NCI-H1092 (cell line): ENCODE measurements at places on chromosomes 3 and 15.
A peak's percentile ranks its signal among the peaks of the same experiment; 100 is the strongest.

- no peak for DNase-seq
Measured at GRCh38 chr3:147360051-147360439, 46.3 kb downstream of the ZIC4 start.

DNA sequence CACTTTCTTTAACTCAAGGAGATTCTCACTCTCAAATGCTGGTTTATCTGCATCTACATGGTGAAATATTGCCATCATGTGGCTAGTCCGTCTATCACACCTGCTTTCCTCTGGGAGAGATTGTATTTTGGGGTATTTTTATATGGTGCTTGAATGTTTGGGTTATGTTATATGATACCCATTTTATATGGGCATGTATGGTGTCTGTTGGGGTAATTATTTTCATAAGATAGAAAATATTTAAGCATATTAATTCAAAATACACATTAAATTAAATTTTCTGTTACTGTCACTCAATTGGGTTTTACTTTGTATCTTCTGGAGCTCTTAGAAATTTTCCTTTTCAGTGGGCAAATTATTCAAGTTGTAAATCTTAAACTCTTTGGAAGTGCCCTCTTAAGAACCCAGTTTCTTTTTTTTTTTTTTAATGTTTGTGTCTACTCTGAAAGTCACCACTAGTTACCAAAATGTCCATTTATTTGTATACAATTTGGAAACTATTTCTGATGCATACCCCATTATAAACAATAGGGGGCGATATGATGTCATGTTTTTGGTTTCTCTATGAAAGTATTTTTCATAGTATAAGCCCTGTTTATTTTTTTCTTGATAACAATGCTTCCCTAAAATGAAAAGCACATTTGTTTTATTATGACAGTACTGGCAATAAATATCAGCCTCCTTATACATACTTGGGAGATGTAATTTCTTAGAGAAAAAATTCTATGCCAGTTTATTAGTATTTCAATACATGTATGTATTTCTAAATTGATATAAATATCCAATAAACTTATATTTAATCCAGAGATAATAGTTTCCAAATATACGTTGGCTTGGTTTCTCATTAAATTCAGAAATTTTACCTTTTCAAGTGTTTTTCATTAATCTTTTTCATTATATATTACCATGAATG lies 36.1 kb upstream of the PLSCR5 start:
- peak; percentile 14 for DNase-seq

DNA sequence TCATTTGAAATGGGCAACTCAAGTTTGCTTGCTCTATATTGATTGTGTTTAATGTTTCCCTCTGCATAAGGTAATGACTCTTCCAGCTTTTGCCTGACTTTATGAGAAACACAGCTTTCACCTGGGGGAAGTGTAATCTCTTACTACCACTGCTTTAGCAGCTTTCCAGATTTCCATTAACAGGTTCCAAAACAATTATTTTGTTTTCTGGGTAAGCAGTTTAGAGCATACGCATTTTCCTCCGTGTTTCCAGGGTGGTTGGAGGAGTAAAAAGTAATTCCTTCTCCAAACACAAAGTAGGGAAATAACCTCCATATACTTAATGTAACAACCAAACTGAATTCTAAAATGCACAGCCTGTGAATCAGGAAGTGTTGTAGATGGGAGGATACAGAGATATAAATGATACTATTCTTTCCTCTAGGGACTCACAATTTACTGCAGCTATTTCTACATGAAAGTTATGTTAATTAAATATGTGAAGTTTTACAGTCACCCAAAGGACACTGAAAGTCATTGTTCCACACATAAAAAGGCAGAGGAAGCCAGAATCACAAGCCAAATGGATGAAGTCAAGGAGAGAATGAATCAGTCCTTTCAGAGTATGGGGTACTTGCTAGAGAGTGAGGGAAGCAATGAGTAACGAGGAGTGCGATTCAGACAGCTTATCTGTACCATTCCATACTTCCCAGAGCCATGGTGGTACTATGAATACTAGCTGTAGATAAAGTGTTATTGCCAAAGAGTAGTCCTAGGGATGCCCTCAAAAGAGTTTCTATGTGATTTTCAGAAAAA lies 16.6 kb downstream of the ST3GAL6 start:
- DNase-seq: no peak

GRCh38 chr3:71536376-71536965 lies 47.1 kb downstream of the FOXP1 start:
- DNase-seq: no peak

DNA sequence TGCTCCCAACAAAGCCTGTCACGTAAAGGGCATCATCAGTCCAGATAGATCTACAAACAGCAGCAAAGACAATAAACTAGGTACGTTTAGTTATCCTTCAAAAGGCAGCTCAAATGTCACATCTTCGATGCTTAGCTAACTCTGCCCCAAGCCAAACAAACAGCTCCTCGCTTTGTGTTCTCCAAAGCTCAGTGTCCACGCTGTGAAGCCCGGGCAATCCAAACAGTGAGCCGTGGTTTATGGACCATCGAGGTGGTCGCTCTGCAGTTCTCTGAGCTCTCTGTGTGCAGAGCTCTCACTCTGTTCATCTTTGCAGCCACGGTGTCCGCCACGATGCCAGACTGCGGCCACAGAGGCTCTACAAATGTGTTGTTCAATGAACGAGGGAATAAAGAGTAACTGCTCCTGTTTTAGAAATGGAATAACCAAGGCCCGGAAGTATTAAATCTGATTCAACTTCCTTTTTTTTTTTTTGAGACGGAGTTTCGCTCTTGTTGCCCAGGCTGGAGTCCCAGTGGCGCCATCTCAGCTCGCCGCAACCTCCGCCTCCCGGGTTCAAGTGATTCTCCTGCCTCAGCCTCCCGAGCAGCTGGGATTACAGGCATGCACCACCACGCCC lies 117.2 kb upstream of the FAM174B start:
- no peak for DNase-seq

- DNase-seq: no peak
Measured at GRCh38 chr3:99637368-99638111, 854 bp upstream of the COL8A1 start.

- DNase-seq: peak; percentile 41
Measured at GRCh38 chr15:63348392-63348791, 33.3 kb downstream of the CA12 start.

GRCh38 chr3:59818033-59818918 lies 768.5 kb upstream of the CFAP20DC start:
- DNase-seq: no peak

DNA sequence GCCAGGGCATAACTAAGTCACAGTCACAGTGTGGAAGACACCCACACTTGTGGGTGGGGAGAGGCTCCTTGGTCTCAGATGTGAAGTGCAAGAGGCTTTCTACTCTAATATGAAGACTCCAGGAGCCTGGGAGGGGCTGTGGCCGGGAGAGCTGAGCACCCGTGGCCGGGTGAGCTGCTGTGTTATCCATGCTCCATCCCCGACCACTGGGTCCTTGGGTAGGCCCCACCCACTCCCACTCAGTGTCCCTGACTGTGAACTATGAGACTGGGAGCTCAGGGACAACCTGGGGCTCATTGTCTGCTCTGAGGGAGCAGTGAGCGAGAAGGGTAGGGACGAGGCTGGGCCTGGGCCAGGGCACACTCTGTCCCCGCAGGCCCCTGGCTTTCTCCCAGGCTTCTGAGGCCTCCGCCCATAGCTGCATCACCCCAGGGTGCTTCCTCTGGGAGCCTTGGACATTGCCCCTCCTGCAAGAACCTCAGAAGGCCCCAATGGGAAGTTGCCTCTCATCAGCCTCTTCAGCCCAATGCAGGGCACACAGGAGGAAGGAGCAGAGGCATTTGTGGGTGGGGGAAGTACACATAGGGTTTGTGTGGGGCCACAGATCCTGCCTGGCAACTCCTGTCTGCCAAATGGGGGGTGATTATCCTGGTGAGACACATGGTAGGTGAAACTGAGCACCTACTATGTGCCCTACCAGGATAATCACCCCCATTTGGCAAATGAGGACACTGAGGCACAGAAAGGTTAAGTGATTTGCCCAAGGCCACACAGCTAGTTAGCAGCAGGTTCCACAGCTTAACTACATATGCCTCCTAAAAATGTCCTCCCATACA lies 2.4 kb downstream of the ANPEP start:
- DNase-seq: no peak

- DNase-seq: no peak
Measured at GRCh38 chr15:93500155-93500554, 411.1 kb upstream of the RGMA start.

- DNase-seq: no peak
Measured at GRCh38 chr3:77063423-77063822, 23.5 kb downstream of the ROBO2 start.

- no peak for DNase-seq
Measured at GRCh38 chr3:158395421-158395820, 175.6 kb upstream of the MLF1 start.

DNA sequence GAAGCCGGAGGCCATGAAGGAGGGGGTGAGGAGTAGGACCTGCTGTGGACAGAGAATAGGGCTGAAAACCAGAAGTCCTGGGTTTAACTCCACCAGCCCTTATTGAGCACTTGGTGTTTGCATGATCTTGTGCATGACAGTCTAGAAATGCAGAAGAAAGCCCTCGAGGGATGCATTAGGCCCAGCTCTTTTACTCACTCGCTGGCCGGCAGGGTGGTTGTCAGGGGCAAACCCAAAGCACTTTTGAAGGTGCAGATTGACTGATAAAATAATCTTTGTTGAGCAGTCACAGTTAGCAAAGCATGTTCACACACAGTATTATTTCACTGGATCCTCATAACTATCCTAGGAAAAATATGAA lies 55.3 kb downstream of the CORO2B start:
- no peak for DNase-seq

DNA sequence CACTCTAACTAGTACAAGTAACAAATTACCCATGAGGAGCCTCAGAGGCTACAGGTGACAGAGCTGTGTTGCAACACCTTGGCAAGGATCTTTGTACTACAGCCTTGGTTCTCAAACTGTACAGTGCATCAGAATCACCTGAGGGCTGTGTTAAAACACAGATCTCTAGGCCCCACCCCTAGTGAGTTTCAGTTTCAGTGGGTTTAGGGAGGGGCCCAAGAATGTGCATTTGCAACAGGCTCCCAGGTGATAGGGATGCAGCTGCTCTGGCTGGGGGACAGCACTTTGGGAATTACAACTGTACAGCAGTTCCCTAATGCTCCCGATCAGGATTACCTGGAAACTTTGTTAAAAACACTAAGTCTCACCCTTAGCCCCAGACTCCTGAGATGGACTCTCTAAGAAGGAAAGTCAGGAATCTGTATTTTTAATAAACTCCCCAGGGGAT lies 66.1 kb upstream of the NR2F2 start:
- no peak for DNase-seq

DNA sequence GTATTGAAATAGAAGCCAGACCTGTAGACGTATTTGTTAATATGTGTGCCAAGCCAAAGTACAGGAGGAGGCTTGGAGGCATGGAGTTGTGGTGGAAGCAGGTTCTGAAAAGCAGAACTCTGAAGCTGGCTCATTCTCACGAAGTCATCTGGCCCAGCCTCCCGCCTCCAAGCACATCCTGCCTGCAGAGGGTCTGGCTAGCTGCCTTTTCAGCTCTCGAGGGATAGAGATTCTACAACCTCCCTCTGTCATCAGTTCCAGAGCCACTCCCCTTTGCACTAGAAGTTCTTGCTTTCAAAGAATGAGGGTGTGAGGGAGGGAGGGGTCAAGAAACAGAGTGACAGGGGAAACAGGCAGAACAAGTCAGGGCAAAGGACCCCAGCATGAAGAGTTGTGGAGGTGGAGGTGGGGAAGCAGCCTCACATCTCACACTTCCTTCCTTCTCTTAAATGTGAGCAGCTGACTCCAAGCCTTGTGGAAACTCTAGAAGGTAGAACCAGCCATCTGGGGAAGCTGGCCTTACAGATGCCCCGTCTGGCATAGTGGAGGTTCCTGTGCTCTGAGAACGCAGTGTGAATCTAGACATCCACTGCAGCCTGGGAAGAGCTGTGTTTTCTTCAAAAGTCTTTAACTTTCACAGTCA lies 95.3 kb downstream of the SLC49A4 start:
- DNase-seq: no peak

GRCh38 chr3:5292512-5292911 lies 105.0 kb downstream of the EDEM1 start:
- no peak for DNase-seq

GRCh38 chr3:69081583-69082262 lies 1.6 kb upstream of the UBA3 start:
- DNase-seq: no peak

GRCh38 chr3:57110798-57111197 lies 50.3 kb downstream of the SPATA12 start:
- peak; percentile 51 for DNase-seq

DNA sequence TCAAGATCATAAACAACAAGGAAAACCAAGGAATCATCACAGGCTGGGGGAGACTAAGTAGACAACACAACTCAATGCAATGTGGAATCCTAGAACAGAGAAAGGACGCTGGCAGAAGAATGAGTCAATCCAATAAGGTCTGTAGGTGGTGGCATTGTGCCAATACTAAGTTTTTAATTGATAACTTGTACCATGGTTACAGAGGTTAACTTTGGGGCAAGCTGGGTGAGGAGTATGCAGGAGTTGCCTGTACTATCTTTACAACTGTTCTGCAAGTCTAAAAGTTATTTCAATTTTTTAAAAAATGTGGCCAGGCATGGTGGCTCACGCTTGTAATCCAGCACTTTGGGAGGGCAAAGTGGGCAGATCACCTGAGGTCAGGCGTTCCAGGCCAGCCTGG lies 46.2 kb downstream of the RORA start:
- no peak for DNase-seq

DNA sequence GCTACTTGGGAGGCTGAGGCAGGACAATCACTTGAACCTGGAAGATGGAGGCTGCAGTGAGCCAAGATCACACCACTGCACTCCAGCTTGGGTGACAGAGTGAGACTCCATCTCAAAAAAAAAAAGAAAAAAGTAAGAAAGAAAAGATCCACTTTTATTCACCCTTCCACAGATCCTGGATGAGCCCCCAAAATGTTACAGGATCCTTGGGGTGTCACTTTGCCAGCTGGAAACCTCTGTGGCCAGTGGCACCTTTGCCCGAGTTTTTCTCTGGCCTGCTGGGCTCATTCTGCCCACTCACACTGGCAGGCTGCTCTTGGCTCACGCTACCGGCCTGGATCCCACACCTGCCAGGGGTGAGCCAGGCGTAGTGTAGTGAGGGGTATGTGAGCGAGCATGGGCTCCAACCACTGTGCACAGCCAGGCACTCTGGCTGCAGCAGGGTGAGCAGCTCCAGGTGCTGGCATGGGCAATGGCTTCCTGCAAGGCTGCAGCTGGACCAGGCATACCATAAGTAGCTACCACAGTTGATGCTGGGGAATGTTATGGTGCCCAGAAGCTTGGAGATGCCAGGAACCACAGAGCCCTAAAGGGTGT lies 57.8 kb upstream of the C15orf39 start:
- DNase-seq: no peak

DNA sequence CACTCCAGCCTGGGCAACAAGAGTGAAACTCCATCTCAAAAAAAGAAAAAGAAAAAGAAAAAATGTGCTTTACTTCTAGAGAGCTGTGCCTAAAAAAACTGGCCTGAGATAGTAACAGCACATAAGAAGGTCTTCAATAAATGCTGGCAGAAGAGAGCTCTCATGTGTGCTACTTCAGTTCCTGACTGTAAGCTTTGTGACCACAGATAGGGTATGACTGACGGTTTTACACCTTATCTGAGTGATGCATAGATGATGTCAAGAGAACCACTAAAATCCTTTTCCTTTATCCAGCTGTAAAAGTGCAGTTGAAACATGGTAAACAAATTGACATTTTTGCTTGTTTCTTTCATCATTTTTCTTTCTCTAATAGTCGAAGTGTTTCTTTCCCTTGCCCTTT lies 127.9 kb downstream of the C3orf70 start:
- DNase-seq: no peak
